ENCODE measurements at places on chromosomes 13 and 19.

GRCh38 chr13:80319004-80319403, 21.9 kb downstream of the SPRY2 start:
- no peak for DNase-seq

DNA sequence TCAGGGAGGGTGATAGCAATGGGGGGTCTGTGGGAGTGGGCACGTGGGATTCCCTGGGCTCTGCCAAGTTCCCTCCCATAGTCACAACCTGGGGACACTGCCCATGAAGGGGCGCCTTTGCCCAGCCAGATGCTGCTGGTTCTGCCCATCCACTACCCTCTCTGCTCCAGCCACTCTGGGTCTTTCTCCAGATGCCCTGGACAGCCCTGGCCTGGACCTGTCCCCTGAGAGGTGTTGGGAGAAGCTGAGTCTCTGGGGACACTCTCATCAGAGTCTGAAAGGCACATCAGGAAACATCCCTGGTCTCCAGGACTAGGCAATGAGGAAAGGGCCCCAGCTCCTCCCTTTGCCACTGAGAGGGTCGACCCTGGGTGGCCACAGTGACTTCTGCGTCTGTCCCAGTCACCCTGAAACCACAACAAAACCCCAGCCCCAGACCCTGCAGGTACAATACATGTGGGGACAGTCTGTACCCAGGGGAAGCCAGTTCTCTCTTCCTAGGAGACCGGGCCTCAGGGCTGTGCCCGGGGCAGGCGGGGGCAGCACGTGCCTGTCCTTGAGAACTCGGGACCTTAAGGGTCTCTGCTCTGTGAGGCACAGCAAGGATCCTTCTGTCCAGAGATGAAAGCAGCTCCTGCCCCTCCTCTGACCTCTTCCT, 9.3 kb upstream of the CEACAM7 start:
- DNase-seq = no peak

DNA sequence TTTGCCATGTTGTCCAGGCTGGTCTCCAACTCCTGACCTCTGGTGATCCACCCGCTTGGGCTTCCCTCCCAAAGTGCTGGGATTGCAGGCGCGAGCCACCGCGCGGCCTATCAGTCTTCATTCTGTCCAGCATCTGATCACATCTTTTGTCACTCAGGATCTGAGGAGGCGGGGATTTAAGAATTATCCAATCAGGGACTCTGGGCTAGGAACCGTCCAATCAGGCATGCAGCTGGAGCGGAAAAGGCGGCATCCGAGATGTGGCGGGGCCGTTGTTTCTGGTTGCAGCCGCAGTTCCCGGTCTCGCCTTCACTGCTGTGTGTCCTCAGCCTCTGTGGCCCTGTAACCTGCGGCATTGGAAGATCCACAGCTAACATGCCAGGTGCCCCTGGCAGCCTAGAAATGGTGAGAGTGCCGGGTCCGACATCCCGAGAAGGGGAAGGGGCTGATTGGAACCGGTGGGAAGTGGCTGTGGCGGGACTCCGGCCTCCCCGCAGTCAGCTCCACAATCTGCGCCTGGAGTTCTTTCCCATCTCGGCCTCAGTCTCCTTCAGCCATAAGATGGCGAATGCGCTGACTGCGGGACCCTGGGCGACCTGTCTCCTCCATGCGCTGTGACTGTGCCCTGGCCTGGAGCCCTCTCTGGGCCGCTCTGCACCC, at the start of gene ZNF729:
ZNF729 (plus strand) TSS at position 291 of the 660 bp plus-strand sequence; CDS start at position 376, 85 bp downstream.
- no peak for DNase-seq

GRCh38 chr19:38268539-38268938, 4.2 kb downstream of the SPINT2 start:
- DNase-seq = no peak

DNA sequence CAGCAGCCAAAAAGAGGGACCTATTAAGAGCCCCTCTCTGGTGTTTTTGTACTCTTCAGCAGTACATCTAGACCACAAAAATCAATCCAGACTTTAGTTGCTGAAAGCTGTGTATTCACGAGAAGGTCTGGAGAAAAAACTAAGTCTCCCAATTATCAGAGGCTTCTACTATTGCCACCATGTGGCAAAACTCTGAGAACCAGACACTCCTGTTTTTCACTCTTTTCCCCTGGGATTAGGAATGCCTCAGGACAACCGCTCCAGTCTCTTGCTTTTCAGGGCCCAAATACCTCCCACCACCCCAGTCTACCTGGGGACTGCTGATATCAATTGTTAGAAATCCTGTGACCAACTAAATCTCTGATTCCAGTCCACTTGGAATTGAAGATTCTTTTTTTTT, 30.1 kb upstream of the OBI1 start:
- DNase-seq = peak; percentile 41

GRCh38 chr19:8486661-8487136, 15.7 kb downstream of the PRAM1 start:
- no peak for DNase-seq

DNA sequence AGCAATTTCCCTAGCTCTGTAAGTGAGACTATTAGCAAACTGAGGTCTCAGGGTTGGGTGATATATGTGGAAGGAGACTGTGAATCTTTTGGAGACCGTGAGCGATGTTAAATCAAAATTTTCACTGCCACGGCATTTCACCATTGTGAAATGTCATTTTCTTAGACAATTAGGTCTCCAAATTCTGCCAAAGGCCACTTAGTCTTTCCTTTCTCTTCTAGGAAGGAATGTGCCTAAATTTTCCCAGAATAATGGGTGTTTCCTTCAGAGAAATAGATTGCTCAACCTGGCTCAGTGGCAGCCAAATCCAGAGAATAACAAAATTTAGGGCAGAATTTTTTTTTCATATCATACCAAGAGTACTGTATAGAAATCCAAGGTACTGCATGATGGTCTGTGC, 64.5 kb upstream of the SCEL start:
- DNase-seq = no peak

- DNase-seq = no peak
Measured at GRCh38 chr13:101916775-101917474, 464.4 kb downstream of the ITGBL1 start.

- no peak for DNase-seq
Measured at GRCh38 chr13:25266706-25267105, 20.6 kb downstream of the MTMR6 start.

DNA sequence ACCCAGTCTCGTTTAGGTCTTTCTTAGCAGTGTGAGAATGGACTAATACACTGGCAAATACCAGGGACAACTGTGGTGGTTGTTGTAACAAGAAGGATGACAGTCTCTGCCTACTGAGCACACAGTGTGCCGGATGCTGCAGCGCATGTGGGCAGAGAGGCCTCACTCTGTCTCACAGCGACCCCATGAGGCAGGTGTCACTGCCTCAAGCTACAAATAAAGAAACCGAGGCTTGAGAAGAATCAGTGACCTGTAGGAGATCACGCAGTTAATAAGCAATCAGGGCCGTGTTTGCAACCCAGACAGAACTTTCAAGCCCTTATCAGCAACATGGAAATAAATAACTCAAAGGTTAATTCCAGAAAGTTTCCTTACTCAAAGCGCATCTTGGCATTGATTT, 40.5 kb upstream of the GAS6 start:
- peak; percentile 38 for DNase-seq

DNA sequence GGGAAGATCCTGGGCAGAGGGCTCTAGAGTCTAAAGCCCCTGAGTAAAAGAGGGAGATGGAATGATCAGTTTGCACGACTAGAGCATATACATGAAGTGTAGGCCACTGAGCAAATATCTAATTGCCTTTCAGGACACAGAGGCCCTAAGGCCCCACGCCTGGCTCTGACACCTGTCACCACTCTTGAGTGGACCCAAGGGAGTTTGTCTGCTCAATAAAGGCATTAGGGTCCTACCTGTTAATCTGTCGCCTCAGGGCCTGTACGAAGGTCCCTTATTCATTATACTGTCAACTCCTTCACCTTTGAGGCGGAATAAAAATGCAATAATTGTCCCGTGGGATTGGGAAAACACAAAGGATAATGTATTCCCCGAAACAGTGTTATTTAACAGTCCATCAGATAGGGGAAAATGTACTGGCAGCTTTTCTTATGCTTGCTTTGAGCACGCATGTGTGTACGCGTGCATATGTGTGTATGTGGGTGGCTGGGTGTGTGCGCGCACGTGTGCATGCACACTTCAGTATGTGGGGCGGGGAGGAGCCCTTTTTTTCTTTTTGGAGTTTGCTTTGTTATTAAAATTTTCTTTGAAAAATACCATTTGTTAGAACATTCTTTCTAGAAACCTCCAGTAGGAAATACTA, 161.8 kb upstream of the SERP2 start:
- no peak for DNase-seq

- no peak for DNase-seq
Measured at GRCh38 chr19:1944088-1944915, 3.3 kb downstream of the CSNK1G2 start.

- peak; percentile 50 for DNase-seq
Measured at GRCh38 chr19:7550987-7551761, 15.7 kb downstream of the PNPLA6 start.

GRCh38 chr19:4589579-4590410, 30.3 kb upstream of the SEMA6B start:
- peak; percentile 53 for DNase-seq

DNA sequence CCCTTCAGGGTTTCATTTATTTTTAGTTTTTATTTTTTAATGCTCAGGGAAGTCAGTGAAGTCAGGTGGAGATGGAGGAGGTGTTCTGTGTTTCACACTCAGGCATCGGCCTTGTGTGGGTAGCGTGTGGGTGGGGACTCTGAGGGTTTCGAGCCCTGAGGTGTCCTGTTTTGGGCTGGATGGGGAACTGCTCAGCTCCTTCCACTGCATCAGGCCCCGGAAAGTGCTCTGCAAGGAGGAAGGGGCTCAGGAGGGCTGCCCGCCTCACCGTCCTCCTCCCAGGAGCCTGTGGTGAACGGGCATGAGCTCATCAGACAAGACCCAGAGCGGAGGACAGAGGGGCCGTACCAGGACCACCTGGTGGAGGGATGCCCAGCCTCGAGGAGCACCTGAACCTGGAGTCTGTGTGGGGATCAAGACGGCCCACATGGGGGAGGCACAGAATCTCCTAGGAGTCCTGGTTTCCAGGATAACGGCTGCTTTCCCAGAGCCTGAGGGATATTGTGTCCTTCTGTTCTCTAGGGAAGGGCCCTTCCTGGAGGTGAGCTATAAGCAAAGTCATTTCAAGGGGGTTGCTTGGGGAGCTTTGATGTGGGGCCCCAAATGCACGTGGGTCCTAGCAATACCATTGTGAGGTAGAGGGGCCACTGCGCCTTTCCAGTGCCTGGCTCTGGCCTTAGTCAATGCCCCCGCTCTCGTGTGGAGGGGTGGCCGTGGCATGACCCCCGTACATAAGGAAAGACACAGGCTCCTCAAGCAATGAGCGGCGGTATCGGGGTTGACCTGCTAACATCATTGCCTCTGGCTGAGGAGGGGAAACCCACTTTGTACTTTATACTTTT, 13.5 kb upstream of the GAS6 start:
- DNase-seq = no peak

- DNase-seq = no peak
Measured at GRCh38 chr19:11978492-11979100, 13.8 kb downstream of the ZNF763 start.

GRCh38 chr13:45178349-45179162, 22.3 kb downstream of the KCTD4 start:
- DNase-seq = no peak

- DNase-seq = no peak
Measured at GRCh38 chr19:47243364-47243775, 12.4 kb upstream of the BBC3 start.

GRCh38 chr13:112684071-112684845, 5.6 kb upstream of the ATP11A start:
- DNase-seq = no peak

Measured in RKO (cell line).